ENCODE measurements at places on chromosomes 16 and 17.

DNA sequence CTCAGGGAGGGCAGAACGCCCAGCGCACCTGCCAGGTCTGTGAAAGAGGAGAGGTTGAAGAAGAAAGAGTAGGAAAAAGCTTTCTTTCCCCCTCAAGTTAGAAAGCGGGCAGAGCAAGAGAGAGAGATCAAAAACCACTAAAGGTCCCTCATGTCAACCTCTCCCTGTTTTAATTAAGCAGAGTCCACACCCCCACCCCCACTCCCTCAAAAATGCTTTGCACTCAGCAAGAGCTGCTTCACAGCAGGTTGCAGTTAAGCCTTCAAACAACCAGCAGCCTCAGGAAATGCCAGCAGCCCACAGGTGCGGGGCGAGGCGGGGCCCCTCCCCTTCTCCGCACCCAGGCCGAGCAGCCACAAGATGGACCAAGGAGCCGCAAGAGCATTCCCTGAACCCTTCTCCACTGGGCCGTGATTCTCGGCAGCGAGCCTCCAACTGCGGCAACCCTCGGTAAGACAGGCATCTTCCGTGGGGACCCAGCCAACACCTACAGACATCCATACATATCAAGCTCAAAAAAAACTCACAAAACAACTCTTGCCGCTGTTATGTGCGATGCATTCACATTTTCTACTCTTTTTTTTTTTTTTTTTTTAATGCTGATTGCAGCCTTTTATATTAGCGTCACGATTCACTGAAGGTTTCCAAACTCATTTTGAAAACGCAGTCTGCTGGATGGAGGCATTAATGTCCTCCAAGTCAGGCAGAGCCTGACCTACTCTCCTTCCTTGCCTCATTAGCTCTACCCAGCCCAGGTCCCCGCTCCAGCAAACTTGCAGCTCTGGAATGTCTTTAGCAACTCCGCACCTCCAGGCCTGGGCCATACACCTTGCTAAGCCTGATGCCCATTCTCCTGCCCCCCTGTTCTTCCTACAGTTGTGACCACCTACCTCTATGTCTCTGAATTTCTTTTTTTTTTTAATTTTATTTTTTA is 66.1 kb downstream of the AXIN2 start:
- no peak for ATAC-seq

DNA sequence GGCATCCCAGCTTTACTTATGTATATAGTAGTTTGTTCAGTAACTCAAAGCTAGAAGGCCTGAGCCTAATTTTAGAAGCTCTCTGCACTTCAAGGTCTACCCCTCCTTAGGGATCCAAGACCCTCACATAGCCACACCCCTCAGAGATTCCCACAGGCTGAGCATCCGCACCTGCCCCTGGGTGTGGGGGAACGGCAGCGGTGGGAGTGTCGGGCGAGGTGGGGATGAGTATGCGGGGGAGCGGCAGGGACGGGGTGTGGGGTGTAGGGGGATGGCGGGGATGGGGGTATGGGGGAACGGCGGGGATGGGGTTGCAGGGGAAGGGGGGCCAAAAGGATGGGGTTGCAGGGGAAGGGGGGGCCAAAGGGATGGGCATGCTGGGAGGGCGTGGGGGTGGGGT is 24.9 kb upstream of the BEAN1 start:
- ATAC-seq, result no peak

DNA sequence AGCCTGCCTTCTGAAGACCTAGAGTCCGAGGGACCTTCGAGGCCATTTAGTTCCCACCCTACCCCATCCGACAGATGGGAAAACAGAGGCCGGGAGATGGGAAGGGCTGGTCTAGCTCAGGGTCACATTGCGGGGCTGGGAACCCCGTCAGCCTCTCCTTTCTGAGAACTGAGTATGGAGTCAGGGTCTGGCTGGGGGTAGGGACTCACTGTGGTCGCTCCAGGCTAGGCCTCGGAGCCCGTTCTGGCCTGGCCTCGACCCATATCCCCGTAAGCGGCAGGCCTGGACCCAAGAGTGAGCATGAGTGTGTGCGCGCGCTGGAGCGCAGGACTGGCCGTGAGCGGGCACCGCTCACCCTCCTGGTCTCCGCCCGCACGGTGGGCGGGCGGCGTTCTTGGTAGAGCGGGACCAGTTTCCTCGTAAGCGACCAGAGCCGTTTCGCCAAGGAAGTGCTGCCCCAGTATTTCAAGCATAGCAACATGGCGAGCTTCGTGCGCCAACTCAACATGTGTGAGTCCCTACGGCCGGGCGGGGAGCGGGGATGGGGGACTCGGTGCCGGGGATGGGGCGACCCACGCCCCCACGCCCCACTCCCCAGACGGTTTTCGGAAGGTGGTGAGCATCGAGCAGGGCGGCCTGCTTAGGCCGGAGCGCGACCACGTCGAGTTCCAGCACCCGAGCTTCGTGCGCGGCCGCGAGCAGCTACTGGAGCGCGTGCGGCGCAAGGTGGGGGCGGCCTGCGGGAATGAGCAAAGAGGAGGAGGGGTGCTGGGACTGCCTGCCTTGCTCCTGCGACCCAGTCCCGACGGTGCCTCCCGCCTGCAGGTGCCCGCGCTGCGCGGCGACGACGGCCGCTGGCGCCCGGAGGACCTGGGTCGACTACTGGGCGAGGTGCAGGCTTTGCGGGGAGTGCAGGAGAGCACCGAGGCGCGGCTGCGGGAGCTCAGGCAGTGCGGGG is 855 bp downstream of the HSF4 start:
- no peak for ATAC-seq

- ATAC-seq, result no peak
Measured at GRCh38 chr17:68255731-68256538, 8.1 kb downstream of the AMZ2 start.

DNA sequence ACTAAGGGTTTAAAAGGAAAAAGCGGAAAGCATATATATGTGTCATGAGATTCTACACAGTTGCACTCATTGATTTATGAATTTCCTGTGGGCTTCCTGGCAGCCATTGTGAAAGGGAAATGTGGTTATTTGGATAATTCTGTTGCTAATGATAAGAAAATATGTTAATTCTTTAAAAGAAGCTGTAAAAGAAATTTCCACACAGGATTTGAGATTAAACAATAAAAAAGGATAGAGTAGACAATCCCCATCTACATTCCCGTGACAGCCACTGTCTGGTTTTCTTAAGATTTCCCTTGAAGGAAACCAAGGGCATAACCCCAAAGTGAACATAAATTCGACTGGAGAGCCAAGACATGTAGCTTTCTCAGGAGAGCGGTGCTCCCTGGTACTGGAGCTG is 397.5 kb downstream of the CPPED1 start:
- ATAC-seq, result no peak

GRCh38 chr16:75089486-75090202 is 26.9 kb downstream of the LDHD start:
- no peak for ATAC-seq

- peak; percentile 78 for ATAC-seq
Measured at GRCh38 chr17:1764284-1764683, 2.4 kb downstream of the SERPINF1 start.

DNA sequence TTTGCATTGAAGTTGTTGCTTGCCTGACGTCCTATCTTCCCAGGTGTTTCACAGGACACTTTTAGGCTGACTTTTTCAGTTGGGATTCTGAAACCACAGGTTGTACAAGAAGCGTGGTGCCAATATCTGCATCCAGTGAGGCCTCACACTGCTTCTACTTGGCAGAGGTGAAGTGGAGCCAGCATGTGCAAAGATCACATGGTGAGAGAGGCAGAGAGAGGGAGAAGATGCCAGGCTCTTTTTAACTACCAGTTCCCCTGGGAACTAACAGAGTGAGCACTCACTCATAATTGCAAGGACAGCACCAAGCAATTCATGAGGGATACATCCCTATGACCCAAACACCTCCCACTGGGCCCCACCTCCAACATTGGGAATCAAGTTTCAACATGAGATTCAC is 5.8 kb upstream of the ABCA6 start:
- ATAC-seq, result no peak

- peak; percentile 95 for ATAC-seq
Measured at GRCh38 chr16:58243528-58244004, 45.7 kb upstream of the CSNK2A2 start.

DNA sequence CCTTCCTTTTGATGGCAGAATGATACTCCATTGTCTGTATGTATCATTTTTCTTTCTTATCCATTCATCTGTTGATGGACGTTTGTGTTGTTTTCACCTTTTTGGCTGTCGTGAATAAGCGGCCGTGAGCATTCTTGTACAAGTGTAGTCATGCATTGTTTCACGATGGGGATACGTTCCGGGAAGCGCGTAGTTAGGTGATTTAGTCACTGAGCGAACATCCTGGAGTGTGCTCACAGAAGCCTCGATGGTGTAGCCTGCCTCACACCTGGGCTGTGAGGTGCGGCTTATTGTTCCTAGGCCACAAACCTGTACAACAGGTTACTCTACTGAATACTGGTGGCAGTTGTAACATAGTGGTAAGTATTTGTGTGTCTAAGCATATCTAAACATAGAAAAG is 136.5 kb downstream of the CMIP start:
- peak; percentile 96 for ATAC-seq

DNA sequence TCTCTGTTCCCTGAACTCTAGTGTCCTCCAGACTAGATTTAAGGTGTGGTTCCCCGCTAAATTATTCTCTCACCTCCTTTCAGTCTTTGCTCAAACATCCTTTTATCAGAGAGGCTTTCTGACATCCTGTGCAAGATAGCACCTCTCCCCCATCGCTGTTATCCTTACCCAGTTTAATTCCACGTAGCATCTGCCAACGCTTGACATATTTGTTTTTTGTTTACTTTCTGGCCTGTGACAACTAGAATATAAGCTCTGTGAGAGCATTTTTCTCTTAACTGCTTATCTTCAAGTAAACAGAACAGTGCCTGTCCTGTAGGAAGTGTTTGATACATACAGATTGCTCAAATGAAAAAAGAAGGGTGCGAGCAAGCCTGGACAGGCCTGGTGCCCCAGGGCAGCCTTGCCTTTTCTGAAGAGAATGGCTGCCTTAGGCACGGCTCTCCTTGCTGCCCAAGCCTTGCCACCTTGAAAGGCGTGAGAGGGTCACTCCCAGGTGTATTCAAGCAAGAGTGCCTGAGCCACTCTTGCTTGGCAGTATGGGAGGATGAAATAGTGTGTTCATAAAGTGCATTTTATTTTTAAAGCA is 9.7 kb downstream of the DYNLL2 start:
- peak; percentile 45 for ATAC-seq

DNA sequence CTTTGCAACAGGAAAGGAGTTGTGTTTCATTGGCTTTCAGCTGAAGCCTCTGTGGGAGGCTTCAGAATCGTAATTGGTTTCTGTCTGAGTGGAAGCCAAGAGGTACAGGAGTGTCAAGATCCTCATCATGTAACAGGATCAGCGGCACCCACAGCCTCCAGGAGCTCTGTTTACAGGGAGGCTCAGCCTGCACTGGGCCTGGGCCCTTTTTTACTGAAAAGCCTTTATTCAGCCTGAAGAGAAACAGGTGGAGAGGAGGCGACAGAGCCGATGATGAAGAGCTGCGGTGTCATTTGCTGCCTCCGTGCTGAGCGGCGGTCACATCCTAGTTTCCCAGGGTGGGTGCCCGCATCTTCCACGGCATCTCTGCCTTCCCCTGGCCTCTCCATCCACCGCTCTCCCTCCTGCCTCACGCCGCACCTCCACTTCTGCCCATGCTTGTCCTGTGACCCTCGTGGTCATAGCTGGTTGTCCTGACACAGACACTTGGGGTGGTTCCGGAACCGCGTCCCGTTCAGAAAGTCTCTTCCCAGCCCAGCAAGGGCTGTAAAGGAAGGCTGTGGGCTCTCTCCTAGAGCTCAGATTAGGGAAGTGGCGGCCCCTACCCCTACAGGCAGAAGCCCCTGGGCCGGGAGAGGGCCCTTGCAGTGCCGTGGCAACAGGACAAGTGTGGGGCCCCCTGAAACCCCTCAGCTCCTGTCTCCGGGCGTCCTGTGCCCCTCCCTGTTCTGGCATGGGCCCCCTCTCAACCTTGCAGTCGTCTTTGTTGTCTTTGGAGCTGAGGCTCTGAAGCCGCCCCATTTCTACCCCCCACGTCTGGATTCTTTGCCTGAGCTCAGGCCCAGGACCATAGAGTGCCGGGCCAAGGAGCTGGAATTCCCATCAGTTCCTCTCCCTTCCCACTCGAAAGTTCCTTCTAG is 53.9 kb upstream of the CHMP6 start:
- ATAC-seq, result no peak

DNA sequence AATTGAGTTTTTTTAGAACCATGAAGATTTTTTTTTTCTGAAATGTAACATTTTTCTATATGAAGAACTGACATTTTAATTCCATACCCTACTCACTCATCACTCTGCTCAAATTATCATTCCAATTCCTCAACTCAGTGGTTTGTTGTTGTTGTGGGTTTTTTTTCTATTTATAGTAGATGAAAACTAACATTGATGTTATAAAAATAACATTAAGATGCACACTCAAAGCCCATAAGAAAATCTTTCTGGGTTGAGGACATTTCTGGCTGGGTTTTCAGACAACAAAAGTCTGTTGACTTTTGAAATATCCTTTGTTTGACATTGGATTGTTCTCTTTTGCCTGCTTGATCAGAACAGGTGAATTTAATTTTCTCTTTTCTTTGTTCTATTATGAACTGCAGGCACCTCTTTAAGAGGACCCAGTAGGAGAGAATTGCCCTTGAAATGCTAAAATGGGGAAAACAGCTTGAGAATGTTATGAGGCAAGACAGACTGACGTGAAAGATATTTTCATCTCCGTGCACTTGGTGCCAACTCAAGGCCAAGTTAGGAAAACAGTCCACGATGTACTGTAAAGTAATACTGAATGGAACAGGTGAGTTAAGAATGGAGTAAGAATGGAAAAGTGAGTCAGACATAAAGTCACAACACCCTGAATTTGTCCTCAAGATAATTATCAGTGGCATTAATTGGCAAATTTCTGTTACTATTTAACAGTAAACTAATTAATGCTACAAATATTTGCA is 16.1 kb upstream of the ABCA5 start:
- no peak for ATAC-seq

GRCh38 chr17:81863833-81864768 is 3.8 kb upstream of the P4HB start:
- no peak for ATAC-seq

DNA sequence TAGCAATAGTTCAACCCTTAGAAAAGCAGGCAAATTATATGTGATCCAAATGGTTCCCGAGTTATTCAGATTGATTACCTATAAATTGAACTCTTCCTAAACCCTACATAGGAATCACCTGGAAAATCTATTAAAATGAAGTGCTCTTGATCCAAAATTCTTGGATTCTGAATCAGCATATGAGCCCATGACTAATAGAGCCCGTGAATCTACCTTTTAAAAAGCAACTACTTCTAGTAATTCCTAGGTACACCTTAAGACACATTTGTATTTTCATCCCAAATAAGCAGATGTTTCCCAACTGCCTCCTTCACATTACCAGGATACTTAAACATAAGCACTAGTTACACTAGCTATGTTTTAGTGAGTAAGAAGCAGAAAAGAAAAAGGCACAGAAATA is 1171.0 kb upstream of the GOT2 start:
- ATAC-seq, result no peak
